ENCODE measurements at places on chromosomes 7 and 10.

DNA sequence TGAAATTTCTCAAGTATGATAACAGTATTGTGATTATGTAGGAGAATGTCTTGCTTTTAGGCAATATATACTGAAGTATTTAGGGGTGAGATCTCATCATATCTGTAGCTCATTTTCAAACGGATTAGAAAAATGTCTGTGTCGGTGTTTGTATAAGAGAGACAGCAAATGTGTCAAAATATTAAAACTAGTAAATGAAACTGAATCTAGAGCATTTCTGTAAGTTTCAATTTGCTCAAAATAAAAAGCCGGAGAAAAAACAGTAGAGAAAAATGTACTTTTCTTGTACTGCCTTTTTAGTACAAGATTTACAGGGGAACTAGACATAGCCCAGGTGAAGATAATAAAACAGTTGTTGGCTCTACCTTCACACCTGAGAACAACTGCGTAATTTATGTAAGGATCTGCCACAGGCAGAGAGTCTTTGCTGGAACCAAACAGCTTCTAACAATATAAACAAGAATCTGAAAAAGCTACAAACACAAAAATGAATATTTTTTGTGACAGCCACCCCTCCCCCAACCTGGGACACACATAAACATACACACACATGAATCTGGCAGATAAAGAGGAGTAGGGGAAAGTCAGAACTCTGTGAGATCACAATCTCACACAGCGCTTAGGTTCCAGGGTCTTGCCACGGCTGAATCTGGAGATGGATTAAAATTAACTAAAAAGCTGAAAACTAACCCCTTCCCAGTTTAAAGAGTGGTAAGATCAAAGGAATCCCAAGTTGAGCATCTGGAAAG, 153.3 kb downstream of the AVL9 start:
- no peak for DNase-seq

GRCh38 chr10:131767716-131768115, 133.1 kb upstream of the PPP2R2D start:
- DNase-seq, result no peak

GRCh38 chr10:35517431-35518181, 87.5 kb upstream of the GJD4 start:
- DNase-seq, result no peak

DNA sequence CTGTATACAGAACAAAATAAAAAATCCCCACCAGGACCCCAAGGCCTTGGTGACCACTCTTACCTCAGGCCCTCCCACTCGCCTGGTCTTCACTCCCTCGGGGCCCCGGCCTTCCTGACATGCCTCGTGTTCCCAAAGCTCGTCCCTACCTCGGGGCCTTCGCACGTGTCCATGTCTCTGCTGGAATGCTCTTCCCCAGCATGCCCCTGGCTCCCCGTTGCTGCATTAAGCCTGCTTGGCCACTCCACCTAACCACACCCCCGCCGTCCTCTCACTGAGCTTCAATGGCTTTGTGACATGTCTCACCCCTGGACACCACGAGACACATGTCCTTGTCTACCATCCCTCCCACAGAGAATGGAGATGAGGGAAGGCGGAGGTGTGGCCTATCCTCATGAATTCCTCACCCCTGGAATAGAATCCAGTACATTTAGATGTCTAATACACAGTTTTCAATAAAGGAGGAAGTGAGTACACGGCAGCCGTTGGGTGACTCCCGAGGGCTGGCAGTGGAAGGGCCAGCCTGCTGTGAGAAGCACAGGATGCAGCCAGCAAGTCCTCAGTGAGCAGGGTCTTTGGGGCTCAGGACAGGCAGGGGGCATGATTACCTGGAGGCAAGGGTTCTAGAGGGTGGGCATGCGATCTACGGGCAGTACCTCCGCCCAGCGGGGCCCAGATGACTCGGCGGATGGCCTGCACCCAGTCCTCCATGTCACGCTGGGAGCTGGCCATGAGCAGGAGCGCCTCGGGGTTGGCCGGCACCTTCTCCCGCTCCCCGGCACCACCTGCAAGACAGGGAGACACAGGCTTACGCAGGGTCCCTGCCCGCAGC, 125.7 kb downstream of the ARHGAP22 start:
- DNase-seq, result no peak

DNA sequence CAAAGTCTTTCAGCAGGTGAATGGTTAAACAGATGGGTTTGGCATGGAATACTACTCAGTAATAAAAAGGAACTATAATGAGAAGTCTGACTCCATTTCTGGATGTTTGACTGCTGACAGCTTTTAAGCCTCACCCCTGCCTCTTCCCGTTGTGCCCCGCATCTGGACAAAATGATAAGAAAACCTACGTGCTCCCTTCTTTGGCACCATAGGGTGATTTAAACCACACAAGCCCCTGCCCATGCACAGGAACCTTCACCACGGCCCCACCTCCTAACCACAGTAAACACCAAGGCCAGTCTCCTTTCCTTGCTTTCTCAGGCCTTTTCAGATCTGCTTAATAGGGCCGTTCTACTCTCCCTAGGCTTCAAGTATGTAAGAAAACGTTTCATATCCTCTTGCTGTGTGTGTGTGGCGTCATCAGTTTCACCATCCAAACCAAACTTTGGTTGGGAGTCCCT, 47.1 kb upstream of the UBN2 start:
- DNase-seq, result no peak

DNA sequence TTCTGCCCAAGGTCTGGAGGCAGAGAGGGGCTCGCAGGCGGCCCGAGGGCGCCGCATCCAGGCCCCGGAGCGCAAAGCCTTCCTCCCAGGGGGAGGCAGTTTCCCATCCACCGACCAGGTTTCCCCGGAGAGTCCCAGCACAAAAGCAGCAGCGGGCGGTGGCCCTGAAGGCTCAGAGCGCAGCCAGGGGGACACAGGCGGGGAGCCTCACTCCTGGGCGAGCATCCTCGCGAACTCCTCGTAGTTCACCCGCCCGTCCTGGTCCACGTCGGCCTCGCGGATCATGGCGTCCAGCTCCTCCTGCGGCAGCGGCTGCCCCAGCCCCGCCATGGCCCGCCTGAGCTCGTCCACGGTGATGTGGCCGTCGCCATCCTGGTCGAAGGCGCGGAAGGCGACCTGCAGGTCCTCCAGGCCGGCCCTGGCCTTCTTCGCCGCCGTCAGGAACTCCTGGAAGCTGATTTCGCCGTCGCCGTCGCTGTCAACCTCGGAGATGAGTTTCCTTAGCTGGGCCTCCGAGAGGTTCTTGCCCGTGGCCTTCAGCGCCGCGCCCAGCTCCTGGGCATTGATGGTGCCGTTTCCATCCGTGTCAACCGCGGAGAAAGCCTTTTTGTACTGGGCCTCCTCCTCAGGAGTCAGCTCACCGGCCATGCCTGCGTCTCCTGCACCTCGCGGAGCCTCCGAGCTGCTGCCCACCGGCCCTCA, 428 bp downstream of the CALML5 start:
- DNase-seq, result no peak

GRCh38 chr7:149459540-149460452, 1.1 kb downstream of the ZNF777 start:
- DNase-seq, result no peak

DNA sequence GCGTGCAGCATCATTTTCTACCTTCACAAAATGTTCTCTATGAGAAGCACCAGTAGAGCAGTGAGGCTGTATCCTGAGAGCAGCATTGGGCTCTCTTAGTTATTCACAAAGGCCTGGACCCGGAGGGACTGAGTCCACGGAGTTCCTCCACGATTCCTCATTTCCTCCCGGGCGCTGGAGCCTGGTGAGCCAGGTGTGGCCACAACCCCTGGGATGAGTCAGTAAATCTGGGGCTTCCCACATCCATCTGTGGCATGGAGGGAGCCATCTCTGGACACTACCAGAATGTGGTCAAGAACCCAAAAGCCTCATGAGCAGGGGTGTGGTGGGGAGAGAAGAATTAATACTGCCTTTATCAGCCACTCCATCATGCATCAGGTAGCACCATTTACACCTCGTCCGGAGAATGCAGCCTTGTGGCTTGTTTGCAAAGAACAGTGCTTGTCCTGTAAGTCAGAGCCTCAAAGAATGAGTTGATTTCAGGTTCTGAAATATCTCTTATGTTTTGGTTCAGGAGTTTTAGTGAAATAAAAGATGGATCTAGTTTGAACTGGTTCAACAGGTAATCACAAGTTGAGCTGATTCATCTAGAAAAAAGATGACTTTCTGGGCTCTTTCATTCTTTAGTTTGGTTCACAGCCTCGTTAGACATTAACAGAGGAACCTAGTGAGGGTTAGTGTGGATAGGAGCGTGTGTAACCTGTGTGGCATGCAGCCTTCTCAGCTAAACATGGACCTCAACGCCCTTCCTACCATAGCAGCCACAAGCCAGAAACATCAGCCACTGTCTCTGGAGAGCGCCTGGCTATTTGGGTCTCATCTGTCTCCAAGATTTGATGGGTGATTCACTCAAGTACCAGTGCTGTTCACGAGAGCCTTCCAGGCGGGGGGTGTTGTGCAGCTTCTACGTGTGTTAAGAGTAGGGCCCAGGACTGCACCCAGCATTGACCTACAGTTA, 95.2 kb downstream of the WDR37 start:
- DNase-seq, result no peak

DNA sequence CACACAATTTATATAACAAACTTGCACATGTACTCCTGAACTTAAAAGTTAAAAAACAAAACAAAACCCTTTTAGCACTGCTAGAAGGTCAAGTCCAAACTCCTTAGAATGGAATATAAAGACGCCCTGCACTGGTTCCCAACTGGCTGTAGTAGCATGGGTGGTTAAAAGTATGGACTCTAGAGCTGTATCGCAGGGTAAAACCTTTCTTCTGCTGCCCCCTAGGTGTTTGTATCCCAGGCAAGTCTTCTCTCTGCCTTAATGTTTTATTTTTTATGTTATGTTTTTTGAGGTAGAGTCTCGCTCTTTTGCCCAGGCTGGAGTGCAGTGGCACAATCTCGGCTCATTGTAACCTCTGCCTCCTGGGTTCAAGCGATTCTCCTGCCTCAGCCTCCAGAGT, 35.2 kb downstream of the LSMEM1 start:
- DNase-seq, result no peak

- DNase-seq, result no peak
These were observed 49.8 kb upstream of the ZNF479 start for GRCh38 chr7:57182031-57182430.

- DNase-seq, result no peak
These were observed 102.4 kb downstream of the SEMA3A start for GRCh38 chr7:84092207-84092606.

GRCh38 chr10:112803961-112804401, 146.1 kb upstream of the TCF7L2 start:
- no peak for DNase-seq

DNA sequence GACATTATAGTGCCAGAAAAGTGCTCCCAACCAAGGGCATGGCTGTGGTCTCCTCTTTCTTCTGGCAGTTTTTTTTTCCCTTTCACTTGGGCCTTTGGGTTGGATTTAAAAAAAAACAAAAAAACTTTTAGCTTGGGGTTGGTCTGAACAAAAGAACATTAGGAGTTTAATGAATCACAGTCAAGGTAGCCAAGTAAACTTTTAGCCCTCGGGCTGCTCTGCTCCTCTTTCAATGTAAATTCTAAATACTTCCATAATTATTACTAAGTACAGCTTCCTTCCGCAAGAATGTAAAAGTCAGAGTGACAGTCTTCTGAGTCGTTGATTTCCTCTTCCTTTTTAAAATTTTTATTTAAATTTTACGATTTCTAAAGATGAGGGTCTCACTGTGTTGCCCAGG, 79.2 kb downstream of the NRF1 start:
- DNase-seq, result no peak

- no peak for DNase-seq
These were observed 498.1 kb downstream of the PLXNA4 start for GRCh38 chr7:132077971-132078685.

DNA sequence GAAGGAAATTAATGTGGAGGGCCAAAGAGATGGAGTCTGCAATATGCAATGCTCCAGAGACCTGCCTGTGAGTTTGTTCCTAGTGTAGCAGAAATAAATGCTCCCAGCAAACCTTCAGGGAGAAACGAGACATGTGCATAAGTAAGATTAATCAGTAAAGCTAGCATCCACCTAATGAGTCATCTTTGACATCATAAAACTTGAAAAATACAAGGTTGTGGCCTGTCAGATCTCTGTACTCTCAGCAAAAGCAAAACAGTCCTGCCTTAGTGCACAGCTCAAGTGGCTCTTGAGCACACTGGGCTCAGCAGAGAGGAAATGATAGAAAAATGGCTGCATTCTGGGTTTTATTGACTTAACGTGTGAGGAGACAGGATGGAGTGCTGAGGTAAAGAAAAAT, 32.5 kb upstream of the ERCC6 start:
- no peak for DNase-seq
